Astrocyte (in vitro differentiated cells and primary cell): ENCODE measurements at places on chromosomes 1 and 21. TPM values are rescaled to one million over a fixed set of nuclear protein-coding genes. Genes with fewer than 3 reads are reported as not detected.

GRCh38 chr21:45892916-45893739, 88.4 kb upstream of the COL6A1 start:
- H3K36me3 ChIP-seq = no peaks in the 10 kb centered on the region
- no peak overlapping the region for H3K4me3 ChIP-seq
- H3K4me1 ChIP-seq = peaks cover 9% of the 10 kb centered on the region
- no peak for DNase-seq
- no peaks in the 10 kb centered on the region for H3K27me3 ChIP-seq
- H3K27ac ChIP-seq = no peak overlapping the region

DNA sequence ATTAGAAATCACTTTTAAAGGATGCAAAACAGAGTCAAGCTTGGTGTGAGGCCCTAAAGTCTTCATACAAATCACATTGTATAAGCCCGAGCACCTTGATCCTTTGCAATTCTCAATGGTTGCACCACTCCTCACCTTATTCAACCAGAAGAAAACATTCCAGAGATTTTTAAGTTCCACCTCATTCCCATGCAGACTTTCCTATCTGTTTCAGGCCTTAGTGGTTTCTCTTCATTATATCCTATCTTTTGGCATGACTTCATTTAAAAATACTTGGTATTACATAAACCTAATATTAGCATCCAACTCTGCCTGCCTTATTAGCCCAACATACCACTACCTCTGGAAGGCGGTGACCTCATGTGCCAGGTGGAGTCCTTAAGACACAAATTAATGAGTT, 9.3 kb upstream of the GREM2 start:
- H3K4me3 ChIP-seq = no peak overlapping the region
- peaks cover 13% of the 10 kb centered on the region for H3K4me1 ChIP-seq
- H3K27me3 ChIP-seq = no peaks in the 10 kb centered on the region

DNA sequence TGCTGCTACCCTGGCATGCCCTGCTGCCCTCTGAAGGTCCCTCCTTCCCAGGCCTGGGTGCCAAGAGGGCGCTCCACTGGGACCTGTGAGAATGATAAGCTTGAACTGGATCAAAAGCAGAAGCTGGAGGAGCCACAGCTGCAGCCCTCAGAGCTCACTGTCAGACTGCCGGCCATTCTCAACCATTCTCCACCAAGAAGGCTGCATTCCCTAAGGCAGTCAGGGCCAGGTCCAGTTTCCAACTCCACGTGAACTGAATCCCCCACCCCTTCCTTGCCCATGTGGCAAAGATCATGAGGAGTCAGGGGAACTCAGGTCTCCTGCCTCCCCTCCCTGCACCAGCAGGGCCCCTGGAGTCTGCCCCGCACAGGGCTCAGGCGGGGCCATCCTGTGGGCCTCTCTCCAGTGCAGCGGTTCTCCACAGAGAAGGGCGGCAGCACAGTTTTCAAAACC, 19.5 kb downstream of the SLC1A7 start:
- H3K36me3 ChIP-seq = no peaks in the 10 kb centered on the region
- H3K27me3 ChIP-seq = no peaks in the 10 kb centered on the region
- no peak overlapping the region for H3K27ac ChIP-seq
- no peak overlapping the region for H3K4me3 ChIP-seq
- H3K4me1 ChIP-seq = peaks cover 20% of the 10 kb centered on the region

- no peaks in the 10 kb centered on the region for H3K27me3 ChIP-seq
- DNase-seq = peak; percentile 6
- H3K4me3 ChIP-seq = no peak overlapping the region
- no peak overlapping the region for H3K27ac ChIP-seq
- H3K36me3 ChIP-seq = no peaks in the 10 kb centered on the region
Observed at GRCh38 chr1:197521118-197521739, 253.2 kb downstream of the CRB1 start.

DNA sequence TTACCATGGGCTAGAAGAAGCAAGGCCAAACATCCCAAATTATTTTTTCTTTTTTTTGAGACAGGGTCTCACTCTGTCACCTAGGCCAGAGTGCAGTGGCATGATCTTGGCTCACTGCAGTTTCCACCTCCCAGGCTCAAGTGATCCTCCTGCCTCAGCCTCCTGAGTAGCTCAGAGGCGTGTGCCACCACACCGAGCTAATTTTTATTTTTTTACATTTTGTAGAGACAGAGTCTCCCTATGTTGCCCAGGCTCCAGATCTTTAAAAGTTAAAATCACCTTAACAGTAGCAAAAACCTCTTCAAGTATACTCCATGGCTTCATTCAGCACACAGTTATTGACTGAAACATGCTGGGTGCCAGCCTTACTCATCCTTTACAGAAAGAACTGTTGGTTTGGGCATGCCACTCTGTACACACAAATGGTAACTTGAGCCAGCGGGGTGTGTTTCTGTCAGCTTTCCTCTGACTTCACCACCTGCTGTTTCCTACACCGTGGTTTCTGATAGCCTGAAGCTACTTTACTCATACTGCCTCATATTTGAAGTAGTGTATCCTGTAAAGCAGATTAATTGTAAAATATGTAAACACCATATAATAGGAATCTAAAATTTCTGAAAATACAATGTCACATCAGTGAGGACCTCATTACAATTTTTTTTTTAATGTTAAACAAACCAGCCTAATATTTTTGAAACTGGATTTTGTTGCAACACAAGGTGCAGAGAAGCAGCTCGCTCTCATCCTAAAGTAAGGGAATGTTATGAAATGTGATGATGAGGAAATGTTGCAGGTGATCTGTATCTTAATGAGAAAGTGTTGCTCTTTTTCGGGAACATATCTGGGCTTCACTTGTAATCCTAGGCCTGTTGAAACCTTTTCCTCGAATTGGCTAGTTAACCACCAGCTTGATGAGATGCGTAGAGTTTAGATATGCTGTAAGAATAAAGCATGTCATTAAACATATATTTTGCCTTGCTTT, 113.9 kb downstream of the ATP5PO start:
- peaks cover 15% of the 10 kb centered on the region for H3K36me3 ChIP-seq
- peak; percentile 51 for DNase-seq
- H3K27ac ChIP-seq = no peak overlapping the region

GRCh38 chr1:178634445-178634844, 90.6 kb upstream of the RALGPS2 start:
- H3K4me3 ChIP-seq = no peak overlapping the region
- H3K4me1 ChIP-seq = peaks cover 22% of the 10 kb centered on the region
- H3K27me3 ChIP-seq = no peaks in the 10 kb centered on the region
- DNase-seq = peak; percentile 53

The BGLAP gene
- 0.66 TPM in 1 of 2 replicates, not detected in the other for total RNA-seq

The CALML6 gene
- total RNA-seq = 0.91 and 1.4 TPM in 2 replicates

The SERBP1 gene
- 196 and 214 TPM in 2 replicates for total RNA-seq

The CELA2B gene
- not detected in 2 replicates for total RNA-seq
